ENCODE measurements at places on chromosomes 11 and 22.

GRCh38 chr11:3221408-3222002 lies 2.9 kb upstream of the MRGPRG start:
- no peak for DNase-seq

DNA sequence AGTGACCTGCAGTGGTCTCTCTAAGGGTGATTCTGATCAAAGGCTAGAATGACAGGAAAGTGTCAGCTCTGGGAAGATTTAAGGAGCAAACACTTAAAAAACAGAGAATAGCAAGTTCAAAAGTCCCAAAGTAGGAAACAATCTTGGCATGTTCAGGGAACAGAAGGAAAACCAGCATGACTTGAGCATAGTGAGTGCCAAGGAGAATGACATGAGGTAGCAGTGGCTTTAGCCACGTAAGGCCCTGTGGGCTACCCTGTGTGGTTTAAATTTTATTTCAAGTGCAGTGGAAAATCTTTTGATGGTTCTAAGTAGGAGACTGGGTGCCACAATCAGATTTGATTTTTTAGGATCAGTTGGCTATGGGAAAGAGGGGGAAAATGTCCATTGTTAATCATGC lies 149.4 kb downstream of the WNT11 start:
- DNase-seq: no peak

DNA sequence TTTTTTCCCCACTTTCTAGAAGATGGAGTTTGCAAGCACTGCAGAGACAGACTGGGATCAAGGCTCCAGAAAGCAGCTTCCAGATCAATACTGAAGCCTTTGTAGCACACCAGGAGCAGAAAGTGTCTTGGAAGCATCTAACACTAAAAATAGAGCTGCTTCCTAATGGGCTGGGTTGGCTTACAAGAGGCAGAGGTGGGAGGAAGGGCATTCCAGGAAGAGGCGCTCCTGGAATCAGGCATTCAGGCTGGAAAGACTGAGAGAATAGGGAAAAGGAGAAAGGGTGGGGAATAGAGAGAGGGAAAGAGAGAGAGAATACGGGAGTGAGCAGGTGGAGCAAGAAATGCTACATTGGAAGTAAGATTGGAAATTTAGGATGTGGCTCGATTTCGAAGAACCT lies 395.9 kb downstream of the OPCML start:
- DNase-seq: no peak

- DNase-seq: no peak
Observed at GRCh38 chr11:66007201-66007634, 4.6 kb upstream of the CST6 start.

GRCh38 chr11:70225681-70226177 lies 22.6 kb downstream of the FADD start:
- no peak for DNase-seq

DNA sequence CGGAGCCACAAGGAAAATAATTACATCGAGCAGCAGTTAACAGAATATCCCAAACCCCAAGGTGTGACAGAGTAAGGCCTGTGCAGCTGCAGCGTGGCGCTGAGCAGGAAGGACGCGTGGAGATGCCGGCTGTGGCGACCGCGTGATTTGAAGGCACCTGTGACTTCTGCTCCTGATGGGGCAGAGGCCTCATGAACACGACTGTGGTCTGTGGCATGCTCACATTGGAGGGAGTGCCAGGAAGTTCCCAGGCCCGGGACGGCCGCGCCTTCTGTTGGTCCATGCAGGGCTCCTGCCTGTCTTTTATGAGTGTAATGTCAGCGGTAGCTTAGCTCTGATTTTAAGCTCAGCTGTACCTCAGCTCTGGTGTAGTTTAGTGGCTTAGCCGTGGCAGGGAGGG lies 50.4 kb downstream of the TPCN2 start:
- no peak for DNase-seq

DNA sequence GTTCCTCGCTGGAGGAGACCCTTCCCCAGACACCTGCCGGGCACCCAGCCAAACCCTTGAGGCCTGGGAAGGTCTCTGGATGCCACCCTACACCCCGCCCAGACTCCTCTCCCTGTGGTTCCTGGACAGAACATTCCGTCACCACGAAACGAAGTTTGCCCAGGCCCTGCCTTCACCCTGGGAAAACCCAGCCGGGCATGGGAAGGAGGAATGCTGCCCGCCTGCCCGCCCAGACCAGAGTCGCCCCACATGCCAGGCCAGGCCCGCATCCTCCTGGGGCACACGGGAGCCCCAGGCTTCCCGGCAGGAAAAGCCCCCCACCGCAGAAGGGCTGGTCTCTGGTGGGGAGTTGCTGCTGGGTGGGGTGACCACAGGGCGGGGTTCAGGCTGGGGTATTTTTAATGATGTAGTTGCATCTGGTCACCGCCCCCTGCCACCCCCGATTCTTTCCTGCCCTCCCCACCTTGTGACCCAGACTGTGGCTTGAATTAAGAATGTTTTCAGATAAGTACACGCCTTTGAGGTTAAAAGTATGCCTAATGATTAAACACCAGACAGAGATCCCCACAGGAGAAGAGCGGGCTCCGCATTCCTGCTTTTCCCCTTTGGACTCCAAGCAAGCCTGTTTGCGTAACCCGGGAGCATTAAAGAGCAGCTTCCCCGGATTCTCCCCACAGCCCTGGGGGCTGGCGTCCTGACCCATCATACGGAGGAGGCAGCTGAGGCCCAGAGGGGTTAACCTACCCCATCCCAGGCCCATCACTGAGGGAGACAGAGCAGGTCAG lies 44.6 kb upstream of the PPARA start:
- DNase-seq: no peak

DNA sequence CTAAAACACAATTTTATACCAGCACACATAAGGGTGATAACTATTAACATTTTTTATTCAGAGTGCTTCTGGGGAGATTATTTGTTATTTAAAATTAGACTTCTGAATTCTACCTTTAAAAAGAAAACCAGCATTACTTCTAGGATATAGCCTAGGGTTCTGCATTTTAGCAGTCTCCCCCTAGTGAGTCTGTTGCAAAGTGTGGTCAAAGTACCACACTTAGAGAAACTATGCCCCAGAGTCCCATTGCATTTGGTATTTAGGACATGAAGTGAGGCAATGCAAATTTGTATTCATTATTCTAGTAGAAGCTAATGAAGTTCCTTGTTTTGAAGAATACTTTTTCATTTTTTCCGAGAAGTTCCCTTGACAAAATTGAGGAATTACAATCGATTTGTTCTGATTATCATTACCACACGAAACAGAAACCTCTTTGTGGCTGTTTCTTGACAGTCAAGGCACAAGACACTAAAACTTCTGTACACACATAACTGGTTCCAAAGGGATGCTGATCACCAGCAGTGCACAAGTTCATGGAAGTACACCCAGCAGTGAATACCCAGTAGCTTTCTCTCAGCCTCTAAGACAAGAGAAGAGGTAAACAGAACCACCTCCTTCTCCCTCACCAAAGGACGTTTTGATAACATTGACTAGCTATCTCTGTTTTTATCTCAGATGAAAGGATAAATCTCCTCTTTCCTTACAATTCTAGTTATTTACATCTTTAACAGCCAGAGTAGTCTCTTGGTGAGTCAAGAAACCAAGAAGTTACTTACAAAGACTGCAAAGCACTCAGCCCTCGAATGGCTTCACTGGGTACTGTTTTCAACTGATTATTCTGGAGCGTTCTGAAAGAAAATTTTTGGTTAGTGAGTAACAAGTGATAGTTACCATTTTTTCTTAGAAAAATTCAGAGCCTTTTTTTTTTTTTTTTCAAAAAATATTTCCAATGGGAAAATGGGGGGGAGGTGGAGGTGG lies 27.6 kb upstream of the CCDC34 start:
- no peak for DNase-seq

DNA sequence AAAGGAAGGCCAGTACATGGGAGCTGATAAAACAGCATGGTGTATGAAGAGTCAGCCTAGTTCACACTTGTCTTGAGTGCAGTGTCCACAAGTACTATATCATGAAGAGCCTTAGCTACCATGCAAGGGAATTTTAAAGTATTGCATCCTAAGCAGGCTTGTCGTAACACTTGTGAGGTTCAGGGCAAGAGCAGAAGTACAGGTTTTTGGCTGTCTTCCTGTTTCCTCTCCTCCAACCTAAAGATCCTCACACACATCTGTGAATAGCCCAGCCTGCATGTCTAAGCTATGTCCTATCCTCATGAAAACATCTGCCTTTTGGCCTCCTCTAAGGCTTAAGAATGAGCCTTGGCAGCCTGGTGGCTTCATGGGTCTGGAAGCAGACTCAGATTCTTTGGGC lies 34.6 kb upstream of the TMEM123 start:
- no peak for DNase-seq

Measured in CD4-positive, alpha-beta T cell (primary cell).